ENCODE measurements at places on chromosomes 2 and 18.

DNA sequence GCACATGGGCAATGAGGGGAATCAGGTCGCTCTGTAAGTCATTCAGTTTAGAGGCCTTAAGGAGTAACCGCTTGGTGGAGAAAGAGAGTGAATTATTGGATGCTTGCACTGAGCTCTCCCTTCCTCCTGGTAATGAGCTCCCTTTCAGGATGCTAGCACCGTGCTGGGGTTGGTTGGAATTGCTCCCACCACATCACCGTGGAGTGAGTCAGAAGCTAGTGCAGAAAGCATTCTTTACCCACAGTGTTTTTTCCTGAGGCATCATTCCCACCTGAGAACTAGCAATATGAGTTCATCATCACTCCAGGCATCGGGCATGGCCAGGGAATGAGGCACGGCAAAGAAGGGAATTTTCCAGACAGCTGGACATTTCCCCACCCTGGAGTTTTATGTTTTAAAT lies 57.6 kb downstream of the ITGB6 start:
- DNase-seq: no peak
- no peaks in the 10 kb centered on the region for H3K36me3 ChIP-seq
- no peaks in the 10 kb centered on the region for H3K27me3 ChIP-seq
- H3K27ac ChIP-seq: no peak overlapping the region

DNA sequence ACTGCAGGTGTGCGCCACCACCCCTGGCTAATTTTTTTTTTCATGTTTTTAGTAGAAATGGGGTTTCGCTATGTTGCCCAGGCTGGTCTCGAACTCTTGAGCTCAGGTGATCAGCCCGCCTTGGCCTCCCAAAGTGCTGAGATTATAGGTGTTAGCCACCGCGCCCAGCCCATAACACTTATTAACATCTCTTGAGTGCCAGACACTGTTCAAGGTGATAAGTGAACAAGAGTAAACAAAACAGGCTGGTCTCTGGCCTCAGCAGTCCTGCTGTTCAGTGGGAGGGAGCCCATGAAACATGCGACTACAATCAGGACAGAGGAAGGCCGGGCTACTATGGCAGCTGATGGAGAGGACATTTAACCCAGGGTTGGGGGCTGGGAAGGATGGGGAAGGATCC lies 42.3 kb downstream of the KCTD1 start:
- H3K4me3 ChIP-seq: no peak overlapping the region
- no peaks in the 10 kb centered on the region for H3K36me3 ChIP-seq
- no peaks in the 10 kb centered on the region for H3K4me1 ChIP-seq
- no peak overlapping the region for H3K27ac ChIP-seq

- no peaks in the 10 kb centered on the region for H3K4me1 ChIP-seq
- no peak for DNase-seq
- no peak overlapping the region for H3K27ac ChIP-seq
- H3K4me3 ChIP-seq: no peak overlapping the region
Observed at GRCh38 chr2:99420031-99420430, 69.8 kb downstream of the REV1 start.

- H3K27ac ChIP-seq: no peak overlapping the region
- peaks cover 25% of the 10 kb centered on the region for H3K36me3 ChIP-seq
- H3K4me1 ChIP-seq: peaks cover 3% of the 10 kb centered on the region
- H3K27me3 ChIP-seq: no peaks in the 10 kb centered on the region
- DNase-seq: no peak
- no peak overlapping the region for H3K4me3 ChIP-seq
Observed at GRCh38 chr2:120729406-120730399, 6.0 kb upstream of the GLI2 start.

- no peaks in the 10 kb centered on the region for H3K27me3 ChIP-seq
- no peaks in the 10 kb centered on the region for H3K4me1 ChIP-seq
- no peak overlapping the region for H3K27ac ChIP-seq
- peak; percentile 23 for DNase-seq
- H3K4me3 ChIP-seq: no peak overlapping the region
- H3K36me3 ChIP-seq: no peaks in the 10 kb centered on the region
Observed at GRCh38 chr2:225173909-225174308, 131.6 kb upstream of the DOCK10 start.

GRCh38 chr18:79864006-79864725 lies 66.4 kb downstream of the KCNG2 start:
- DNase-seq: no peak
- H3K36me3 ChIP-seq: no peaks in the 10 kb centered on the region
- no peak overlapping the region for H3K4me3 ChIP-seq
- no peaks in the 10 kb centered on the region for H3K4me1 ChIP-seq
- no peaks in the 10 kb centered on the region for H3K27me3 ChIP-seq

GRCh38 chr2:143674051-143674450 lies 544.8 kb downstream of the ARHGAP15 start:
- no peaks in the 10 kb centered on the region for H3K4me1 ChIP-seq
- no peaks in the 10 kb centered on the region for H3K27me3 ChIP-seq
- H3K4me3 ChIP-seq: no peak overlapping the region
- H3K27ac ChIP-seq: no peak overlapping the region
- H3K36me3 ChIP-seq: no peaks in the 10 kb centered on the region

DNA sequence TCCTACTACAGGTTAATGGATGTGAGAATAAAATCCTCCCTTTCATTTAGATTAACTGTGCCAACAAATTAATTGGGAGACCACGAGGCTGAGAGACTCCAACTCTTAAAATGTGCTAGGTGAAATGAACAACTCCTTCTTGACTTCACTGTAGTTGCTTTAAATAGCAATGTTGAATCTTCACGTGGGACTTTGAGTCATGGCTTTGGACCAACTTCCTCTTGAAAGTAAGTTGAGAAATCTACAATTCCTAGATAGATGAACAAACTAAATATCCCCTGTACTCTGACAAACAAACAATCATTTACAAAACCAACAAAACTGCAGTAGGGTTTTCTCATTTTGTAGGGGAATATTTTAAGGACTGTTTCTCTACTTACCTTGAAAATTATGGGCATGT lies 291.9 kb upstream of the SPRED2 start:
- no peak overlapping the region for H3K27ac ChIP-seq
- no peaks in the 10 kb centered on the region for H3K27me3 ChIP-seq
- no peaks in the 10 kb centered on the region for H3K36me3 ChIP-seq
- no peak for DNase-seq
- H3K4me1 ChIP-seq: no peaks in the 10 kb centered on the region

- H3K4me3 ChIP-seq: no peak overlapping the region
- H3K27me3 ChIP-seq: no peaks in the 10 kb centered on the region
- H3K4me1 ChIP-seq: no peaks in the 10 kb centered on the region
- H3K36me3 ChIP-seq: no peaks in the 10 kb centered on the region
- peak; percentile 30 for DNase-seq
Observed at GRCh38 chr2:157194097-157194688, 63.3 kb upstream of the GALNT5 start.

GRCh38 chr2:34652636-34653035 lies 1053.5 kb upstream of the FAM98A start:
- H3K4me3 ChIP-seq: no peak overlapping the region
- H3K27me3 ChIP-seq: no peaks in the 10 kb centered on the region
- DNase-seq: peak; percentile 21
- H3K4me1 ChIP-seq: no peaks in the 10 kb centered on the region
- no peaks in the 10 kb centered on the region for H3K36me3 ChIP-seq

DNA sequence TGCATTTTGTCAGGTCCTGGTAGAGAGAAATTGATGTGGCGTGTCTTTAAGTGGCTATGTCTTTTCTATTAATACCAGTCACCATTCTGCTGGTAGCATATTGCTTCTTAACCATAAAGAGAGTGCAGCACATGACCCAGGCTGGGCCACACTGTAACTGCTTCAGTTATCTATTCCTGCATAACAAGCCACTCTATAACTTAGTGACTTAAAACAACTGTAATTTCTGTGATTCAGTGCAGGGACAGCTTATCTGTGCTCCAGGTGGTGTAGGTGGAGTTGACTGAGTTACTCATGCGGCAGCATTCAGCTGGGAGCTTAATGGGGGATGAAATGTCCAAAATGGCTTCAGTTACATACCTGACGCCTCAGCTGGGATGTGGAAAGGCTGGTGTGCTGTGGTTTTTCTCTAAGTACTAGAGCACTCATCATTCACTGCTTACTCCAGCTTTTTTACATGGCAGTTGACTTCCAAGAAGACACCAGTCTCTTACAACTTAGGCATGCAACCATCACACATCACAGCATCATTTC lies 742.4 kb downstream of the SATB2 start:
- no peak overlapping the region for H3K27ac ChIP-seq
- no peaks in the 10 kb centered on the region for H3K4me1 ChIP-seq
- H3K36me3 ChIP-seq: no peaks in the 10 kb centered on the region

DNA sequence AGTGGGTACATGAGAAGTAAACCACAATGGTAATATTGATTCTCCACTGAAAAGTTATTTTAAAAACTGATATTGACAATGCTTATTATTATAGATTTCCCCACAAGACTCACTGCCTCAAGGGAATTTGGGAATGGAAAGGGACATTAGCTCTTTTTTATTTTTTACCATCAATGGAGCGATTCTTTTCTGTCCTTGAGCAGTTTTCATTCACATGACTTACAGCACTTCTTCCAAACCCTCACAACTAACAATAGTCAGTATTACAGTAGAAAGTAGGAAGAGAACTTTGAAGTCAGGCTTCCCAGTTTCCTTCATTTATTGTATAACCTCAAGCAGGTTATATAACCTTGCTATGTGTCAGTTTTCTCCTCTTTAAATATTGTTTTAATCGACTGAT lies 4.3 kb upstream of the UNC80 start:
- H3K27me3 ChIP-seq: peaks cover 8% of the 10 kb centered on the region
- no peak overlapping the region for H3K4me3 ChIP-seq
- H3K36me3 ChIP-seq: no peaks in the 10 kb centered on the region
- H3K27ac ChIP-seq: no peak overlapping the region

DNA sequence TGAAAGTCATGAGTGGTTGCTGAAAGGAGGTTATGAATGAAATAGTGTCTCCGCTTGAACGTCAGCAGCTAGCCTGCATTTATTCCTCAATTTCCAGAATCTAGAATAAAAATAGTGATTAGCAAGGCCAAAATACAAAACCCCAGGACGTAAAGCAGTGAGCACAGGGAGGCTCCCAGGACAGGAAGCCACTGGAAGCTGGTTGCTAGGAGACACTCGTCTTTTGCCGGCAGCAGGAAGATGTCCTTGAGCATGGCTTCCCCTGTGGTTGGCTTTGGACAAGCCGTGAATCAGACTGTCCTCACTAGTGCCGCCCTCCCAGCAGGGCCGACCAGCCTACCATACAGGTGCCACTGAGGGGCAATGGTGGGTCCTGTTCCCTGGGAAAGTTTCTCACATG lies 374.4 kb downstream of the MTX2 start:
- no peaks in the 10 kb centered on the region for H3K4me1 ChIP-seq
- no peak overlapping the region for H3K27ac ChIP-seq
- no peak overlapping the region for H3K4me3 ChIP-seq
- DNase-seq: no peak
- no peaks in the 10 kb centered on the region for H3K27me3 ChIP-seq

DNA sequence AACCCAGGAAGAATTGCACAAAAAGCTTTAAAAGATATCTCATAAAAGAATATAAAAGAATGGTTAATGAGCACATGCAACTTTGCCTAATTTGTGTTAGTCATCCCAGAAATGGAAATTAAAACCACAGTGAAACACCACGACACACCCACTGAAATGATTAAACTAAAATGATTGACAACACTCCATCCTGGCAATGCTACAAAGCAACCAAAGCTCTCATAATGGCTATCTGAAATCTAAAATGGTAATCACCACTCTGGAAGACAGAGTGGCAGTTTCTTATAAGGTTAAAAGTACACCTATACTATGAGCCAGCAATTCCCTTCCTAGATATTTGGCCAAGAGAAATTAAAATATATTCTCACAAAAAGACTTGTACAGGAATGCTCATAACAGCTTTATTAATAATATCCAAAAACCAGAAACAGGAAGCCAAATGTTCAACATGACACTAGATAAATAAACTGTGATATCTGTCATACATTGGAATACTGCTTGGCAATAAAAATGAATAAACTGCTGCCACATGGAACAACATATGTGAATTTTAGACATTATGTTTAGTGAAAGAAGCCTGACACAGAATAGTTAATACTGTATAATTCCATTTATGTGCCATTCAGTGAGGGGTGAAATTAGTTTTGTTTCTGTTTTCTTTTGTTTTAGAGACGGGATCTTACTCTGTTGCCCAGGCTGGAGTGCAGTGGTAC lies 105.3 kb upstream of the BCL2L11 start:
- DNase-seq: no peak
- no peak overlapping the region for H3K4me3 ChIP-seq
- H3K27me3 ChIP-seq: no peaks in the 10 kb centered on the region
- no peaks in the 10 kb centered on the region for H3K36me3 ChIP-seq
- H3K4me1 ChIP-seq: peaks cover 6% of the 10 kb centered on the region

GRCh38 chr2:220226076-220226475 lies 598.6 kb downstream of the SLC4A3 start:
- peaks cover 1% of the 10 kb centered on the region for H3K4me1 ChIP-seq
- no peaks in the 10 kb centered on the region for H3K36me3 ChIP-seq

- no peaks in the 10 kb centered on the region for H3K27me3 ChIP-seq
- H3K36me3 ChIP-seq: no peaks in the 10 kb centered on the region
- H3K27ac ChIP-seq: no peak overlapping the region
- no peak overlapping the region for H3K4me3 ChIP-seq
Observed at GRCh38 chr2:113869253-113869652, 20.6 kb upstream of the ACTR3 start.

DNA sequence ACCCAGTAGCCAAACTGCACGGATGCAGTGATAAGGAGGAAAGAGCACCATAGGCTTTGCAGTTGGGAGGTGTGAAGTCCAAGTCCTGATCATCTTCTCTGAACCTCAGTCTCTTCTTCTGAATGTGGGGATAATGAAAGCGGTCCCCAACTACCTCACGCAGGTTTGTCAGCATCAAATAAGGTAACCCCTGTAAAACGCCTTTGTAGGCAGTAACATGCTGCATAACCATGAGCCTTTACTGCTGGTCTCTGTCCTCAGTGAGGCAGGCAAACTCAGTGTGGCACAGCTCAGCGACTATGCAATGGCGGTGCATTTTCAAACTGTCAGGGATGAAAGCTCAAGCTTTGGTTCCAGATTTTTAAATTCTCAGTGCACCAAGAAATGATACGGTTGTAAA lies 46.1 kb downstream of the DNMT3A start:
- DNase-seq: no peak
- H3K36me3 ChIP-seq: no peaks in the 10 kb centered on the region
- H3K4me1 ChIP-seq: peaks cover 9% of the 10 kb centered on the region
- no peaks in the 10 kb centered on the region for H3K27me3 ChIP-seq
- no peak overlapping the region for H3K4me3 ChIP-seq

DNA sequence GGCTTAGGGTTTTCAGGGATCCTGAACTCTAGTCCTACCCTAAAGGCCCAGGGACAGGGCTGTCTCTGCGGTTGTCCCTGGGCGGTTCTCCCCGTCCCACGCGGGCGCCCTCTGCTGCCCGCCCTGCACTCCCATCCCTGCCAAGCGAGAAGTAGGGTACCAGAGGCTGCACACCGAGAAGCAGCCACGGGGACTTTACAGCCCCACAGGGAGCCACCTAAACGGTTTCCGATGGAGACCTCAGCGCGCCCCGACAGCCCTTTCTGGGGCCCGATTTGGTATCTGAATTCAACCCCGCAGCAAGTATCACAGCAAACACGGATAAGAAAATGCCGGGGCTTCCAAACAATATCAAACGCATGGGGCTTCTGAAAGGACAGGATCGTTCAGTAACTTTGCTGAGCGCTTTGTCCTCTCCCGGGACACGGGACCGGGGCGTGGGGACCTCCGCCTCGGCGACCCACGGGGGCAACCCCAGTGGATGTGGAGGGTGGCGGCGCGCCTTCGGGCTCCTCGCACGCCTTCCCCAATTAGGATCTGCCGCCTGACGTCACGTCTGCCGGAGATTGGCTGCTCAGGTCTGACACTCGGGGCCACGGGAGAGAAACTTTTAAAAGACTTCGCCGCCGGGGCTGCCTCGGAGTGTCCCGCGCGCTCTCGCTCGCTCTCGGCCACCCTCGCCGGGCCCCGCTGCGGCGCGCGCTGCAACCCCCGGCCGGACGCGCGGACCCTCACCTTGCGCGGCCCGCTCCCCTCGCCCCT lies at the start of gene LTBP1:
Gene LTBP1, plus strand, starts transcription at position 640 of the 762 bp plus-strand sequence. CDS start 372 bp downstream, outside the sequence.
- H3K4me1 ChIP-seq: peaks cover 2% of the 10 kb centered on the region
- H3K36me3 ChIP-seq: no peaks in the 10 kb centered on the region
- H3K27me3 ChIP-seq: no peaks in the 10 kb centered on the region
- peak; percentile 61 for DNase-seq
- H3K27ac ChIP-seq: peak within 1 kb of the TSS; percentile 75
